GM13976 (cell line): ENCODE measurements at places on chromosomes 13 and 19.

DNA sequence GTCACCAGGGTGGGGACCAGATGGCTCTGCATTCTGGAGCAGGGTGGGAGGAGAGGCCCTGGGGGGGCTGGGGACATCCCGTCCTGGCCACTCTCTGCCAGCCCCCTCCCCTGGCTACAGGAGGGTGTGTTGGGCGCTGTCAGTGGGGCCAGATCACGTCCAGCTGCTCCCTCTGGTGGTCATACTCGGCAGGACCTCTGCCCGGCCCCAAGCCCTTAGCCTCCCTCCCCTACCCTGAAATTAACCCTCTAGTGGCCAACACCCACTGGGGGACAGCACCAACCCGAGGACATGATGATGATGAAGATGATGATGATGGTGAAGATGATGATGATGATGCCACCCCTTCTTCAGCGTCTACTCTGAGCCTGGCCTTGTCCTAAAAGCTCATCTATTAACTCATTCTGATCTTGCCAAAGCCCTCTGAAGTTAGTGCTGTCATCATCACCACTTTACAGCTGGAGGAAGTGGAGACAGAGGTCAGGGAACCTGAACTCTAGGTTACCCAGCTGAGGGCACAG is 590 bp upstream of the LGI4 start:
- DNase-seq: peak; percentile 92

DNA sequence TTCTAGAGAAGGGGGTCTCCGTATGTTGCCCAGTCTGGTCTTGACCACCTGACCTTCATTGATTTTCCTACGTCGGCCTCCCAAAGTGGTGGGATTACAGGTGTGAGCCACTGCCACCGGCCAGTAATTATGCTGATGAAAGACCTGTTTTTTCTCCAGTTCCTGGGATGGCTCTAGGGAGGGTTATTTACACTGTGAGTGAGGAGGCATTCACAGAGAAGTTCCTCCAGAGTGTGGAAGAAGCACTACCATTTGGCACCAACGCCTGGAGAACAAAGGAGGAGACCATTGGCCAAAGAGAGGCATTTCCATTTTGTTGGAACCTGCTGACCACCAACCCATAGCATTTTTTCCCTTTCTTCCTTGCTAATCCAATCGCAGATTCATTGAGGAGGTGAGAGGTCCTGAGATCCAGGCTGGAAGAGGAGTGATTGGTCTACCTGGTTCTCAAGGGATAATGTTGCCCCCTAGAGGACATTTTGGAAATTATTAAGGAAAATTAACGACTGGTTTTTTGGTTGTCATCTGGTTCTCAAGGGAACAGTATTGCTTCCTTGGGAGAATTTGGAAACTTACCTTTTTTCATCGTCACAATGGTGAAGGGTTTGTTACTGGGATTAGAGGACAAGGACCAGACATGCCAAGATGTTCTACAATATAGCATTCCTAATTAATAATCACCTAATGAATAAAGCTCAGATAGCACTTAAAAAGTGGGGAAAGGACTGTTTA is 5.5 kb upstream of the SAE1 start:
- peak; percentile 70 for DNase-seq

- no peak for DNase-seq
These were observed 3.8 kb downstream of the COX6B2 start for GRCh38 chr19:55350620-55351315.

DNA sequence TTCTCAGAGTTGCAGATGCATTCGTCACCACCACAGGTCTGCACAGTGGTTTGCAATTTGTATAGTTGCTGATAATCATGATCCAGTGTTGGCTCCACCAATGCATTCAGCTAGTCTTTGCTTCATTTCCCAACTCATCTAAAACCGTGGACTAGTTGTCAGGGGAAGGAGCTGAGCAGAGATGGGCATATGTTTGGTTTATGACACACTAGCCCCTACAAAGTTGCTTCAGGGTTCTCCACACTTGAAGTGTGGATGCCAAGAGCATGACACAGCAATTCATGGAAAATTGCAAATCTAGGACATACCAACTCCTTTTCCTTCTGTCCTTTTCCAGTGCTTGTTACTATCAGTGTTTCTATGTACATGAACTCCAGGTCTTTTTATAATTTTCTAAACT is 168.0 kb downstream of the TNFSF13B start:
- DNase-seq: no peak

- DNase-seq: no peak
These were observed 26.4 kb downstream of the C13orf46 start for GRCh38 chr13:113947311-113948033.

DNA sequence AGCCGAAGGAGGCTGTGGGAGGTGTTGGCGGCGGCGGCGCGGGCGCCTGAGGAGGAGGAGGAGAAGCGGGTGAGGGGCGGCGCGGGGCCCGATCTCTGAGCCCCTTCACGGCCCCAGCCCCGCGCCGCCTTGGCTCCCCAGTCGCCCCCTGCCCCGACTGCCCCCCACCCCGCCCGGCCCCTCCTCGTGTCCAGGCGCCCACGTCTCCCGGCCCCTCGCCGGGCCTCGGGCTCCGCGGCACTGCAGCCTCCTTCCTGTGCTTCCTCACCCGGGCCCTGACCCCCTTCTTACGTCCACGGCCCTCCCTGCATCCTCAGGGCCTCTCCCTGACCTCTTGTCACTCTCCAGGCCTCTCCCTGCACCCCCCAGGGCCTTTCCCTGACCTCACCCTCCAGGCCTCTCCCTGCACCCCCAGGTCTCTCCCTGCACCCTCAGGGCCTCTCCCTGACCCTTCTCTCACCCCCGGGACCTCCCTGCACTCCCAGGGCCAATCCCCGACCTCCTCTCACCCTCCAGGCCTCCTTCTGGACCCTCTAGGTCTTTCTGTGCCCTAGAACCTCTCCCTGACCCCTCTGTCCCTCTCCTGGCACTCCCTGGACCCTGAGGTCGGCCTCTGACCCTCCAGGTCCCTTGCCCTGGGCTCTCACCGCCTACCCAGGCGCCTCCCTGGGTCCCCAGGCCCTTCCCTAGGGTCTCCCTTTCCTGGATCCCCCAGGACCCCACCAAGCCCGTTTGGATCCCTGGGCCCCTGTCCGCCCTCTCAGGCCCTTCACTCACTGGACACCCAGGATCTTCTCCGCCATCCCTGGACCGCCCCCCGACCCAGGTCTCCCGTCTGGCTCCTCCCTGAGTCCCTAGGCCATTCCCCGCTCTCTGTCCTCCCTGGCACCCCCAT is 460 bp downstream of the KMT5C start:
- DNase-seq: peak; percentile 62

- no peak for DNase-seq
These were observed 39.6 kb upstream of the CLDN10 start for GRCh38 chr13:95512957-95513356.

GRCh38 chr13:109779876-109780510 is 6.4 kb downstream of the IRS2 start:
- no peak for DNase-seq

DNA sequence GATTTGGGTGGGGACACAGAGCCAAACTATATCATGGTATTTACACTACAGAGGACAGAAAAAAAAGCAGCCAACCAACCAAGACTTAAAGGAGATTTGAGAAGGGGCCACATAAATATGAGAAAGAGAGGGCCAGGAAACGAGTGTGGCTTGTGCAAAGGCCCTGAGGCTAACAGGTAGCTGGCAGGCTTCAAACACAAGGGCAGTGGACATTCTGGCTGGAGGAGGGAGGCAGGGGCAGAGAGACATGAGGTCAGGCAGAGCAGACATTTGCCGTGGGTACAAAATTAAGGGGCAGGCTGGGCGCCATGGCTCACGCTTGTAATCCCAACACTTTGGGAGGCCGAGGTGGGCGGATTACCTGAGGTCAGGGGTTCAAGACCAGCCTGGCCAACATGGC is 278.7 kb downstream of the FOXO1 start:
- no peak for DNase-seq

- DNase-seq: no peak
These were observed 8.0 kb upstream of the SPATA13 start for GRCh38 chr13:24152292-24153214.

GRCh38 chr13:99892196-99892613 is 79.4 kb downstream of the ZIC5 start:
- DNase-seq: no peak

DNA sequence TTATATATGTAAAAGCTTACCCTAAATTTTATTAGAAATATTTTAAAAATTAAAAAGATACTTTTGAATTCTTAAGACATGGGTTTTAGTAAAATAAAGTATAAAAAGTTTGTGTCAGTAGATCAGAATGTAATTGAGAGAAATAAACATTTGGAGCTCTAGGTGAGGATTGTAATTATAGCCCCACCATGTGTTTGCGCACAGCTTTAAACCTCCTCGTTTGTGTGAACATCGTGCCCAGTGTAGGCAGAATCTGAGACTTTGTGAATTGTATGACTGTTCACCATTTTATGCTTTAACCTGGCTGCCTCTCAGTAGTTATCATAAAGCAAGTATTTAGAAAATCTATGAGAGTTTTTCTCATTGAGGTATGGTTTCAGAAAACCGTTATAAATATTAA is 29.1 kb downstream of the CUL4A start:
- no peak for DNase-seq

- DNase-seq: no peak
These were observed 6.0 kb upstream of the KPTN start for GRCh38 chr19:47490031-47490430.

DNA sequence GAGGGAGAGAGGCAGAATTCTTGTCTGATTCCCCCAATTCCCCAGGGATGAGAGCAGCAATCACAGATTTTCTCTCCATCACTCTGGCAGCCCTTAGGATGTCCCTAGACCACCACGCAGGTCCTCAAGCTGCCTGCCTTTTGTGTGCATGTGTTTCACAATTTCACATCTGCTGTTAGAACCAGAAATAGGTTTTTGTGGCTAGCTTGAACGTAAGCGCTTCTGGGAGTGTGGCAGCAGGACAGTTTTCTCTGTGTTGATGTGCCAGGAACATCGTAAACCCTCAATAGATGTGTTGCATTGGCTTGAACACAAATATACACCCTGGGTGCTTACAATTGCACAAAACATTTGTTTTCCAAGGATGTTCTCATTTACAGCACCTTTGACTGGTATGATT is 78.8 kb upstream of the TMTC4 start:
- no peak for DNase-seq

GRCh38 chr19:3914199-3914598 is 18.7 kb upstream of the NMRK2 start:
- DNase-seq: no peak

- DNase-seq: no peak
These were observed 219.1 kb downstream of the MTUS2 start for GRCh38 chr13:29039212-29039611.

DNA sequence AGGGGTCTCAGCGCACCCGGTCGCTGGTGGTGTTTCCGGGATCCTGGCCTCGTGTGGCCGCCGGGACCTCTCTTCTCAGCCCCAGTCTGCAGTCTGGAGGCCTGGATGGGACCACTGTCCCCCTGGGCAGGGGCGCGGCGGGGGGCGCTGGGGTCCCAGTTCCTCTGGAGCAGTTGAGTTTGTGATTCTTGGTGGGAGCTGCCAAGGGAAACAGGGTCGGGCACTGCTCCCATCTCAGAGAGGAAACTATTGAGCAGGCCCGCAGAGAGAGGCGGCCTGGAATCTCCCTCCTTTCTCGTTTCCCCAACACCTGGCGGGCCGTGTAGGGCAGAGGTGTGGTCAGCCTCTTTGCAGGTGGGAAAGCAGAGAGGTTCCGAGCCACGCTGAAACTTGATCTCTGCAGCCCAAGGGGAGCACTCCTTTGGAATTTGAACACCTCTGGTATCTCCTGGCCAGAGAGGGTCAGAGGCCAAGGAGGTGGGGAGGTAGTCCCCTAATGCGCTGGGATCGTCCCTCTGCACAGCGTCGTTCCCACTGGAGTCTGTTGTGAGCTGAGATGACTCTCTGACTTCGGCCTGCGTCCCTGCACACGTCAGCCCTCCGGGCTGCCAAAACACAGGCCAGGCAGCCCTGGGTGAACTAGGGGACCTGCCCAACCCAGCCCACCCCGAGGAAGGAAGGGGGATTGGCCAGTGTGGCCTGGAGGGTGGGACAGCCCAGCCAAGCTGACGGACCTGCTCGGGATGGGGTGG is 741 bp downstream of the PLEKHF1 start:
- DNase-seq: peak; percentile 54

DNA sequence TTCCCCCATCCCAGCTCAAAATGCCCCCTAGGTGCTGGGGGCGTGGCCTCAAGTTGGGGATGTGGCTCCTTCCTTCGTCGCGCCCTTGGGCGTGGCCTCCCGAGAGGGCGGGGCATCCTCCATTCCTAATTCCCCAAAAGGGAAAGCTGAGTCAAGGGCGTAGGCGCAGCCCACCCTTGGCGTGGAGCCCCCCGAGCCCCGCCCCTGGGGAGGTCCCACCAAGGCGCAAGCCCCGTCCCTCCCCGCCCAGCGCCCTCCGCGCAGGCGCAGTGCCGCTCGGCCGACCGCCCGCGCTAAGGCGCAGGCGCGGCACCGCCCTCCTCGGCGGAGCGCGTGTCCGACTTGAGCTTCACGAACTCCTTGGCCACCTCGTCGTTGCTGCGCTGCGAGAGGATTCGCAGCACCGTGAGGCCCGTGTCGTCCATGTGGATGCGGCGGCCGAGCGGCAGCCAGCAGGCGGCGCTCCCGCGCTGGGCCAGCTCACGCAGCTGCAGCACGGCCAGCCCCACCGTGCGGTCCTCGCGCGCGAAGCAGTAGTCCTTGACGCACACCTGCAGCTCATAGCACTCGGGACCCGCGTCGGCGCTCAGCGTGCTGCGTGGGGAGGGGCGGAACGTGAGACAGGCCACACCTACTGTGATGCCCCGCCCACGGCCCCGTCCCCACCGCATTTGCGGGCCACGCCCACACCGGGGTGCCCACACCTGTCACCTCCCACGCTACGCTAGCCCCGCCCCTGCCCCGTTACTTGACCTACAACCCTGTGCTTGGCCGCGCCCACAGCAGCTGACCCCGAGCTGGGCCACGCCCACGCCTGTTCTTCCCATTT is 50.5 kb downstream of the COLGALT1 start:
- DNase-seq: peak; percentile 97

GRCh38 chr13:113220141-113220598 is 10.8 kb downstream of the CUL4A start:
- no peak for DNase-seq

DNA sequence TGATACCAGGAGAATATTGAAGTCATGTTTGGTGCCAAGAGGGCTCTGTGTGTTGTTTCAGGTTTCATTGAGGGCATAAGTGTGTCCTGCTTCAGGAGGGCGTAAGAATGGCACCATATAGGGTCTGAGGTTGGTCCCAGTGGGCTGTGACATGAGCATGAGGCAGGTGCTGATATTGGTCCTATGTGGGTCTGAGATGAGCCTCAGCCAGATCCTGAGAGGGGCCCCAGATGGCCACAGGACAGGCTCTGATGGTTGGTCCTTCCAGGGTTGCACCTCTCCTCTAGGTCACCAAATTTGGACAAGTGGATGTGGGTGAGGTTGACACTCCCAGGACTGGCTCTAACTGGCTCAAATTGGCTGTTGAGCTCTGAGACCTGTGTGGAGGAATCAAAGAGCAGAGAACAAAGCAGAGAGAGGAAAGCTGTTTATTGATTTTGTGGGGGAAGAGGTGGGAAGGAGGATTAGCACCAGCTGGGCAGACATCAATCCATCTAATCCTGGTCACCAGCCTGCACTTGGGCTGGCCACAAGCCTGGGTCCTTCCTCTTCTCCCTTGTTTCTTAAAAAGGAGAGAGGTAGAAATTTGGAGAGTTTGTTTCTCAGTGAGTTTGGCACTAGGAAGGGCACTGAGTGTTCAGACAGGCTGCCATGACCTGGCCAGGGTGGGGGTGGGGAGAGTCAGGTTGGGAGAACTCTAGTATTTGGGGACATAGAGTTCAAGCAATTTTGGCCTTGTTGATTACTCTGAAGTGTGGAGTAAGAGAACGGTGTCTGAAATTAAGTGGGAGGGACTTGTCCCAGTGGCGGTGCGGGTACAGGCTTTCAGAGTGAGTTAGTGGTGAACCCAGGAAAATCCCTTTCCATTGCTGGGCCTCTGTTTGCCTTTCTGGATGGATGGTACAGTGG is 38.7 kb downstream of the CYP2B6 start:
- DNase-seq: no peak
